NCI-H187 (cell line): ENCODE measurements at places on chromosomes 16 and 17.

GRCh38 chr16:68003031-68003430 is 3.7 kb upstream of the DPEP2 start:
- no peak for DNase-seq

GRCh38 chr17:54789101-54789880 is 111.4 kb upstream of the TOM1L1 start:
- no peak for DNase-seq

DNA sequence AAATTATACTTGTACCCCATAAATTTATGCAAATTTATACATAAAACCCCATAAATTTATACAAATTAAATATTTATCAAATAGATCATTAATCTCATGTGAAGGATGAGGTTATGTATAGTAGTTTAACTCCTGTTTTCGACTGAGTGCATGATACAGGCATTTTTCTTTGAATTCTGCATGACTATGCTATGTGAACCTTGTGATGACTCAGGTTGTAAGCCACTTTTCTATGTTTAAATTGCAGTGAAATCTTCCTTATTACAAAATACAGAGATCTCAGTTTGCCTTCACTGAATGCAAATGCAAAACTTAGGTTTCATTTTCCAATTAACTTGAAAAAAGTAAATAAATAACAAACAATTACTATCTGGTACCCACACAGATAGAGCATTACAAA is 843.7 kb downstream of the CDH11 start:
- no peak for DNase-seq

DNA sequence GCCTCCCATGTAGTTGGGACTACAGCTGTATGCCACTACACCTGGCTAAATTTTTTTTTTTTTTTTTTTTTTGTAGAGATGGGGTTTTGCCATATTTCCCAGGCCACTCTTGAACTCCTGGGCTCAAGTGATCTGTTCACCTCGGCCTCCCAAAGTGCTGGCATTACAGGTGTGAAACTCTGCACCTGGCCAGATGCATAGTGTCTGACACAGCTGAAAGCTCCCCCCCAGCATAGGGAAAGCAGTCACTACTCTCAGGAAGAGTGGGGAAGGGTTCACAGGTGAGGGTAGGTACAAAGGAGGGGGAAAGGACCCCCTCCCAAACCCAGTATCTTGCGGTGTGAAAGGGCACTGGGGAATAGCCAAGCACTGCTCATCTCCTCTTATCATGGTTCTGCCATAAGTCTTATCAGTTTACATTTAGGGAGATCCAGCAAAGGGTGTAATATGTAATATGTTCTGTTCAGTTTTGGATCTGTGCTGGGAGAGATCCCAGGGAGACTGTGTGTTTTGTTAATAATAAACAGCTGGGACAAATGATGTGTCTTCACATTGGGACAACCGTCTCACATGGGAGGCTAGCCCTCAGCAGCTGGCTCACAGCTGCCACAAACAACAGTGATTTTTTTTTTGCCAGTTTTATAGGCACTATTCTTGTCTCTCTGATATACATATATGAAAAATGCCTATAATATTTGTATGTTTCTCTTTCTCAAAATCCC is 6.8 kb upstream of the CAVIN1 start:
- no peak for DNase-seq

GRCh38 chr17:33982909-33983308 is 272.2 kb upstream of the CCL2 start:
- DNase-seq, result no peak

GRCh38 chr17:73924114-73924908 is 279.2 kb upstream of the RPL38 start:
- DNase-seq, result no peak

DNA sequence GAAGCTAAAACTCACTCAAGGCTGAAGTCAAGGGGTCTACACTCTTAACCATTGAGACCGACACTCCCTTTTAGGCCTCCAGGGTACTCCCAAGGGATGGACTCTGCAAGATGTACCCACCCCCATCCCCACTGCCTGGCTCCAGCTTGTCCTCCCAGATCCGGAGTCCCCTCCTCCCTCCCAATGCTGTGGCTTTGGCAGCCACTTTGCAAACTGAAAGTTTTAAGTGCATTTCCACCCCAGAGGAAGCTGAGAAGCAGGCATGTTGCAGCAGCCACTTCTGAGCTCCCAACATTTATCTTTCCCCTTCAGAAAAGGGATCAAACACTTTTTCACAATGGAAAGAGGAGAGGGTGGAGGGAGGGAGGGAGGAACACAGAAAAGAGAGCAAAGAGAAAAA is 115.2 kb downstream of the COPRS start:
- no peak for DNase-seq

GRCh38 chr17:15264542-15264941 is 584 bp downstream of the PMP22 start:
- no peak for DNase-seq

- DNase-seq, result no peak
Observed at GRCh38 chr16:11107780-11108465, 148.1 kb downstream of the SOCS1 start.

- no peak for DNase-seq
Observed at GRCh38 chr16:88524973-88525662, 45.1 kb upstream of the ZC3H18 start.

DNA sequence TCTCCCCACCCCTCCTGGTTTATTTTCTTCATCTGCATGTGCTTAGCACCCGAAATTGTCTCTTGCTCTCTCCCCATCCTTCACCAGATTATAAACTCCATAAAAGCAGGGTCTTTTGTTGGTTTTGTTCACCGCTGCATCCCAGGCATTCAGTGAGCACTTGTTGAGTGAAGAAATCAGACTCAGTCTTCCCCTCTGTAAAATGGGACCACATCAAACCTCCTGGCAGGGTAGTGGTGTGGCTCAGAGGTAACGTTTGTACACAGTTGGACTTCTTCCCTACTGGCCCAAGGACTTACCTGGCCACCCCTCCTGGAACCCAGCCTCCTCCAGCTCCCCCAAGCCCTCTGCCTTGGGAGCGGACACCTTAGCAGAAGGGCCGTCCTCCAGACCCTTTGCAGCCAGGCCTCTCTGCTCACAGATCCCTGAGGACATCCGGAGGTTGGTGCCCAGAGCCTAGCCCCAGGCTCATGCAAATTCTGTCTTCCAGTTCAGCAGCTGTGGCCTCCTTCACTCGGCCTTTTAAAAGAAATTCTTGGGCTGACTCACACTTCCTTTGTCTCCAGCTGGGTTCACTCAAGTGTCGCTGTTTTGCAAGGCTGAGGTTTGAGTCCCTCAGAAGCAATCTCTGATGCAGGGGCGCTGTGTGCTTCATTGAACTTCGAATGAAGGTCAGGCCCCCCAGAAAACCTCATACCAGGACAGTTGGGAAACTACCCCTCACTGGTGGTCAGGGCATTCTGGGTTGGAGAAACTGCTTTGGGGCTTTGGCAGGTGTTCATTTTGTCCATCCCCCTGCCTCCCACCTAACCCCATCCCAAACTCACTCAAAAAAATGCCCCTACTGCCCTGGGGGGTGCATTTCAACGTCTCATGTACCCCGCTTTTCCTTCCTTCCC is 16.8 kb upstream of the RMI2 start:
- DNase-seq, result no peak

DNA sequence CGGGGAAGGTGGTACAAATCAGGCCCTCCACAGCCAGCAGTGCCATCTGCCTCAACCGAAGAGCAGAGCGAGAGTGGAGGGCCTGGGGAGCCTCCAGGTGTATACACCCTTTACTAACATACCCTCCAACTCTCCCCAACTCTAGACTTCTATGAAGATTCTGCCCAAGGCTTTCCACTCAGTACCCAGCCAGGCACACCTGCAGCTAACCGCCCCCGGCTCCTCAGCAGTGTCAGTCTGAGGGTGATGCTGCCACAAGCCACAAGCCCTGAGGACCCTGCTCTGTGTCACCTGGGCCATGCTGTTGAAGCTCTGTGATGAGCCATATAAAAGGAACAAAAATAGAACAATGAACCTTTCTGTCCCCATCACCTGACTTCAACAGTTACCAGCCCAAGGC is 3.8 kb downstream of the CENPV start:
- no peak for DNase-seq

GRCh38 chr16:78443542-78444364 is 344.3 kb downstream of the WWOX start:
- no peak for DNase-seq

GRCh38 chr17:17073581-17074403 is 31.5 kb downstream of the MPRIP start:
- DNase-seq, result no peak
